CD4-positive, alpha-beta T cell treated with Interleukin-10 for 1 hour (primary cell): ENCODE measurements at places on chromosomes 13 and 19.

GRCh38 chr13:99258946-99259345, 767 bp upstream of the GPR18 start:
- DNase-seq: peak; percentile 60

DNA sequence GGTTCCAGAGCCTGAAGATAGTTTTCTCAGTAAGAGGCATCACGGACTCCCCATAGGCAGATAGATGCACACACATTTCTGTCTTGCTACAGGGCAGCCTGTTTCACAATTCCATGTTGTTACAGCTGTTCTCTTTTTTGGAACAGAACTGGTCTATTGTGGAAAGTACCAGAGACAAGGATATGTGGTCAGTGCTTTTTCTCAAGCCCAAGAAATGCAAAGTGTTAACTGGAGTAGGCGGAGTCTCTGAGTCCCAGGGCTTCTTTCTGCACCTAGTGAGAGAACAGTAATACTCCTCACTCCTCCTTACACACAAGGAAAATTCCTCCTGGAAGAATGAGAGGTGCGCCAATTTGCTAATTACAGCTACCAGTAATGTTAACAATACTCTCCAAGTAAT, 141.6 kb upstream of the ARGLU1 start:
- no peak for DNase-seq

- DNase-seq: no peak
Observed at GRCh38 chr19:44666852-44667556, 4.3 kb upstream of the CEACAM19 start.

- no peak for DNase-seq
Observed at GRCh38 chr13:24654741-24655140, 25.5 kb upstream of the ATP12A start.

DNA sequence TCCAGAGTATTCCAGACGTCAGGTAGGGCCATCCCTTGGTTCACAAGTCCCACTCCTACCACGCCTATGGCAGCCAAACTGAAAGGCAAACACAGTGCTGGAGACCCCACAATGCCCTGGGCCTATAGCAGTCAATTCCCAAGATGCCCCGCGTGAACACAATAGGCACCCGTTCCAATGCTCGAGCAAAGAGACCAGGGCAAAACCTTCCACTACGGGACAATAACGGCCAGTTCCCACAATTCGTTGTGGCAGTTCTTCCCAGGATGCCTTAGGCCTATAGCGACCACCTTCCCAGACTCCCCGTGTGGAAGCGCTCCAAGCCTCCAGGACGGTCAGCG, 538 bp downstream of the ZNF428 start:
- DNase-seq: peak; percentile 46

DNA sequence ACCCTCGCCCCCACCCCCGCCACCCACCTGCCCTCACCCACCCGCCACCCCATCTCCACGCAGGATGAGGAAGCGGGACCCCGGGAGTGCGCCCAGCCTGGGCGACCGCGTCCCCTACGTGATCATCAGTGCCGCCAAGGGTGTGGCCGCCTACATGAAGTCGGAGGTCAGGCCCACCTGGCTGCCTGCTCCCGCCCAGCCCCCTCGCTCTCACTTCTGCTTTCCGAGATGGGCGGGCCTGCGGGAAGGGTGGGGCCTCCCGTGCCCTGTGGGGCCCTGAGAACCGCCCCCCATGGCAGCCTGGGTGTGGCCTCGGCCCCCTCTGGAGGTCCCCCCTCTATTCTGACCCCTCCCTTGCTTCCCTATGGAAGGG, 3.1 kb upstream of the SPIB start:
- DNase-seq: peak; percentile 32

GRCh38 chr13:79736356-79736755, 255.4 kb downstream of the NDFIP2 start:
- no peak for DNase-seq

GRCh38 chr13:41613984-41614661, 156.8 kb downstream of the RGCC start:
- no peak for DNase-seq

DNA sequence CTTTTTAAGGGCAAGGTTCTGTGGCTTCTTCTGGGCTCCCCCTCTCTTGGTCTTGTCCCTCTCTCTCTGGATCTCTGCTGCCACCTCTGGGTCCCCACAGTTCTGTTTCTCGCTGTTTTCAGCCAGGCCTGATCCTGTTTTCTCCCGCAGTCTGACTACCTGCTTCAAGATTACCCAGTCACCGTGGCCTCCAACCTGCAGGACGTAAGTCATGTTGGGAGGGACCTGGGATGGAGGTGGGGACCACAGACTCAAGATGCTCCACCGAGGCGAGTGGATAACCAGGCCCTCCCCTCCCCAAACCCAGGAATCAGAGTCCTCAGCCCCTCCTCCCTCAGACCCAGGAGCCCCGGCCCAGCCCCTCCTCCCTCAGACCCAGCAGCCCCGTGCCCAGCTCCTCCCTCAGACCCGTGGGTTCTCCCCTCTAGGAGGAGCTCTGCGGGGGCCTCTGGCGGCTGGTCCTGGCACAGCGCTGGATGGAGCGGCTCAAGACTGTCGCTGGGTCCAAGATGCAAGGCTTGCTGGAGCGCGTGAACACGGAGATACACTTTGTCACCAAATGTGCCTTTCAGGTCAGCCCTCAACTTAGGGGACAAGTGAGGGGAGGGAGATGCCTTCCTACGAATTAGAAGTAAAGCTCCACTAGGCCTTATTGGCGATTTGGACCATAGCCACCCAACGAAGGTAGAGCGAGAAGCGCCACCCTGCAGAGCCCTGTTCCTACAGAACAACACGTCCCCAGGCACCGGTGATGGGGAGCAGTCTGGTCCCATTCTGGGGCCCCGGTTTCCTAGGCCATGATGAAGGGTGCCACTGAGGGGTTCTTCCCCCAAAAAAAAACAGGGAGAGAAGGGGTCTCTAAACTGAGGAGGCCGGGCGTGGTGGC, 2.2 kb downstream of the FLT3LG start:
- peak; percentile 76 for DNase-seq

- DNase-seq: no peak
Observed at GRCh38 chr19:27885359-27885758, 1327.6 kb downstream of the UQCRFS1 start.

GRCh38 chr13:50955798-50956197, 46.2 kb downstream of the RNASEH2B start:
- DNase-seq: no peak
